Muscle of arm (tissue), 14 donors: ENCODE measurements at places on chromosomes 12 and 14.
A peak's percentile ranks its signal among the peaks of the same experiment; 100 is the strongest.

GRCh38 chr12:16604596-16605252, 1.2 kb downstream of the LMO3 start:
- DNase-seq, result no peak

DNA sequence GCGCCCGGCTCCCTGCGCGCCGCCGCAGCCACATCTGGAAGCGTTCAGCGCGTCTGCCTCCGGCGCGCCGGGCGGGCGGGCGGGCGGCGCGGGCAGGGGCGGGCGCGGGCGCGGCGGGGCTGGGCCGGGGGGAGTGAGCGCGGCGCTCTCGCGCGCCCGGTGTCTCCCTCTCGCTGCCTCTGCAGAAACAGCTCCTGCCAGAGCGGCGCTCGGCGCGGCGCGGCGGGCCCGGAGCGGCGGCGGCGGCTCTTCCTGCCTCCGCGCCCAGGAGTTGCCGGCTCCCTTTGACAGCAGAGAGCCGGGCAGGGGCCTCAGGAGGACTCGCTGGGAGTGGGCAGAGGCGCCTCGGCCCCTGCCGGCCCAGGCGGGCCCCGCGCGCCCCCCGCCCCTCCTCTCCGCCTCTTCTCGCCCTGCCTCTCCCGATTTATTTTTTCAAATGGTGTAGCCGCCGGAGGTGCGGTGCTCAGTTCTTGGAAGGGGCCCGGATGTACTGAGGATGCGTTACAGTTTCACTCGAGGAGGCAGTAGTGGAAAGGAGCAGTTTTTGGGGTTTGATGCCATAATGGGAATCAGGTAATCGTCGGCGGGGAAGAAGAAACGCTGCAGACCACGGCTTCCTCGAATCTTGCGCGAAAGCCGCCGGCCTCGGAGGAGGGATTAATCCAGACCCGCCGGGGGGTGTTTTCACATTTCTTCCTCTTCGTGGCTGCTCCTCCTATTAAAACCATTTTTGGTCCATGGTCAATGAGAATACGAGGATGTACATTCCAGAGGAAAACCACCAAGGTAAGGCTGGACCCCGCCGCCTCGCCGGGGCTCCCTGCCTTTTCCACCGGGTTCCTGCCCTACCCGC, at the start of gene CACNA1C:
TSS of gene CACNA1C (plus strand) at position 162 of the 853 bp plus-strand sequence. CDS start at position 738, 576 bp downstream.
- peak; percentile 53 for DNase-seq

DNA sequence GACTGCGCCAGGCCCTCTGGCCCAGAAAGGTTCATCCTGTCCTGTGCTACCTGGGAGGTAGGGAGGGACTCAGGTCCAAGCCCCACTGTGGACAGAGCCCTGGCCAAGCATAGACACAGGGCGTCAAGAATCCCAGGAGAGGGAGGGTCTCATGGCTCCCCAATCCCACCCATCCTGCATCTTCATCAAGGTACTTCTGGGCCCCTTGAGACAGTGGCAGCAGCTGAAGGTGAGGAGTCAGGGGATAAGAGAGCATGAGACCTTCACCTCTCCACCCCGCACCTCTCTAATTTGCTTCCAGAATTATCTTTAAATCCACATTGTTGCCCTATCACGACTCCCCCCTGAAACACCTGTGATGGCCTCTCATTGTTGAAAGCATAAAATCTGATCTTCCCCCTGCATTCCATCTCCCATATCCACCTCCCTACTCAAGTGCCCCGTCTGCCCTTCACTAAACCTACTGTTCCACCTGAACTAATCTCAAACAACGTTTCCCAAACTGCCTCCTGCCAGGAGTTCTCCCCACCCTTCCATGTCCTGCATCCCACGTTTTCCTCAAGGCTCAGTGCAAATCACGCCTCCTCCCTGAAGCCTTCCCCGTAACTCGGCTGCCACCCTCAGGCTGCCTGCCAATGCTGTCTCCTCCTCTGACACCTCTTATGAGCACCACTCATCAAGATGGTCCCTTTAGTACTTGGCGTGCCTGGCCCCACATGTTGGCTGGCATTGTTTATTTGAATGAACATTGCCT, 27.1 kb downstream of the KRT18 start:
- no peak for DNase-seq

DNA sequence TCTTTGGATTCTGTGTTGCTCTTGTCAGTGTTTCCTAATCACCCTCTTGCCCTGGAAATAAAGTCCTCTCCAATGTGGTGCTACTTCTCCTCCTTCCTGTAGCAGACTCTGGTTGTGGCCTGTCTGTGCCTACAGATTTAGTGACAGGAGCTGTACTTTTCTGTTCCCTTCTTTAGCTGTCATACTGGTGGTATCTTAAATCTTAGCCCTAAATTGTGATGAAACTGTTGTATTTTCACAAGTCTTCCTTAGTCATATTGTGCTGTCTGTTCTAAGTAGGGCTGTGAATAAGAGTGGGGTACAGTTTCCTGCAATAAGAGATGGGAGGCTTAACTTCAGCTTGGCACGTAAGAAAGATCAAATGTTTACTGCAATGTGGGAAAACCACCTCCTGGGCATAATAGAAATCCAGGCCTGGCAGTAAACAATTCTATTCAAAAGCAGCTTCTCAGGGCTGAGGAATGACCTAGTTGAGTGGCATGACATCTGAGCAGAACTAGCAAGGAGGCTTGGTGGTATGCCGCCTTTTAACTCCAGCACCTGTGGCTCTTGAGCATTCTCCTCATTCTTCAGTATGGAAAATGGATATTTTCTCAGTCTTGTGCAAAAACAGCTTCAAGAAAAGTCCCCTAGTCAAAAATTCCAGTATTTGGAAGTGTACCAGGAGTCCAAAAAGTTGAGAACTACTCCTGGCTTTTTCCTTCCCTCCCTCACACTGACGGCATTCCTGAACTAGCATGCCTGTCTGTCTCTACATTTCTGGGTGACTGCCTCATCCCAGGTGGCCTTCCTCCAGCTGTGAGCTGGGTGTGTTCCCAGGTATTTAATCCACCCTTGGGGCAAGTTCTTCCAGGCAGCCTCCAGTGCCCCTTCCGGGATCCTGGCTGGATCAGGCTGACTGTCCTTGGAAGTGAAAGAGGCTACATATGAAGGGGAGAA, 19.5 kb downstream of the ANO6 start:
- DNase-seq, result peak; percentile 47

- DNase-seq, result no peak
These were observed 99.0 kb downstream of the SAMD4A start for GRCh38 chr14:54665946-54666345.

DNA sequence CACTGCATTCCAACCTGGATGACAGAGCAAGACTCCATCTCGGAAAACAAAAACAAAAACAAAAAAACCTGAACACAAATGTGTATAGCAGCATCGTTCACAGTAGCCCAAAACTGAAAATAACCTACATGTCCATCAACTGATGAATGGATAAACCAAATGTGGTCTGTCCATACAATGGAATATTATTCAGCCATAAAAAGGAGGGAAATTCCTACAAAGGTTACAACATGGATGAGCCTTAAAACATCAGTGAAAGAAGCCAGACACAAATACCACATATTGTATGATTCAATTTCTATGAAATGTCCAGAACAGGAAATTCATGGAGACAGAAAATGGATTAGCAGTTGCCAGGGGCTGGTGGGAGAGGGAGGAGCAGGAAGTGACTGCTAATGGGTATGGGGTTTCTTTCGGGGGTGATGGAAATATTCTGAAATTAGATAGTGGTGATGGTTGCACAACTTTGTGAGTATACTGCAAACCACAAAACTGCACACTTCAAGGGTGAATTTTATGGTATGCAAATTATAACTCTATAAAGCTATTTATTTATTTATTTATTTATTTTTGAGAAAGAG, 4.0 kb downstream of the MYL2 start:
- DNase-seq, result no peak

GRCh38 chr14:42224053-42224888, 617.6 kb downstream of the LRFN5 start:
- DNase-seq, result peak; percentile 70

DNA sequence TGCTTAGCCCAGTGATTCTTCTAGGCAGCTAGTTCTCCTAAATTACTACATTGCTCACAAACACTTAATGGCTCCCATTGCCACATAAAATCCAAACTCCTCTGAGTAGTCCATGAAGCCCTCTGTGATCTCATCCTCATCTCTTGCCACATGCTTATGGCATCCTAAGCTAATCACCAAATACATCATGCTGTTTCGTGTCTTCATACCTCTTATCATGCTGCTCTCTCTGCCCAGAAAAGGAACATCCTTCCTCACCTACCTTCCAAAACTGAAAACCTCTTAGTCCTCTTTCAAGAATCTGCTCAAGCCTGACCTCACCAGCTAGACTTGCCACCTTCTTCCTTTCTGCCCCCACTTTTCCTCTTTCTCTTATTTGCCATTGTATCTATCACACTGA, 108.5 kb downstream of the DUSP6 start:
- DNase-seq, result no peak

DNA sequence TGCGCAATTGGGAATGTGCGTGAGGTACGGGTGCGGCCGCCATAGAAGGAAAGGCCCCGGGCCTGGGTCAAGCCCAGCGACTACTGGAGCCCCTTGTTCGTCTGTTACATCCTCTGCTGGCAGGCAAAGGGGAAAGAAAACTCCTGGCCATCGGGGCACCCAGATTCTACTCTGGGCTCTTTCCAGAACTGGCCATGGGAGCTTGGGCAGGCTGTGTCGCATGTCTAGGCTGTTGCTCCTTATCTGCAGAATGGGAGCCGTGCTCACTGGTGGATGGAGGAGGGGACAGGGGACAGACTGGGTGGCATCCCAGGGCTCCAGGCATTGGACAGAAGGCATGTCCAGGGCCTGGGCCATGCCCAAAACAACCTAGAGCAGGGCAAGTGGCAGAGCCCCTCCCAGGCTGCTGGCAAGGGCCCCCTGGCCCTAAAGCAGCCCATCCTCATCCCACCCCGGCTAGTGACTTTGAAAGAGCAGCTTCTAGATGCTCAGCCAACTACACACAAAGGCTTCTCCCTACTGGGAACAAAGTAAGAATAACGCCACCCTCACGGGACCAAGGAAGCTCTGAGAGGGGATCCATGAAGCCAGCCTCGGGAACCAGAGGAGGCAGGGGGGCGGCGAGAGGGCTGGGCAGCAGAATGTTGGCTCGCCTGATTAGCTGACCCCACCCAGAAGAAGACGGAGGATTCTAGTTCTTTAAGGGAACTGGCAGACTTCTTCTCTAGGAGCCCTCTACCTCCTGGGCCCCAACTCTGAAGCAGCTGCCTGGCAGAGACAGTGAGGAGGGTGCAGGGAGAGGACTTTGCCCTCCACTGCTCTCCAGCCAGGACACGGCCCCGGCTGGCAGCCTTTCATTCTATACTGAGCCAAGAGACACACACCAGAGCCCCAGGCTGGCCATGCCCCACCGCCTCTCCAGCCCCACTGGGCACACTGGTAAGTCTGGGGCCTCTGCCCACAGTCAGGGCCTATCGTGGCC, 96.8 kb downstream of the SINHCAF start:
- DNase-seq, result no peak

GRCh38 chr12:47938594-47938993, 24.8 kb upstream of the TMEM106C start:
- DNase-seq, result no peak

DNA sequence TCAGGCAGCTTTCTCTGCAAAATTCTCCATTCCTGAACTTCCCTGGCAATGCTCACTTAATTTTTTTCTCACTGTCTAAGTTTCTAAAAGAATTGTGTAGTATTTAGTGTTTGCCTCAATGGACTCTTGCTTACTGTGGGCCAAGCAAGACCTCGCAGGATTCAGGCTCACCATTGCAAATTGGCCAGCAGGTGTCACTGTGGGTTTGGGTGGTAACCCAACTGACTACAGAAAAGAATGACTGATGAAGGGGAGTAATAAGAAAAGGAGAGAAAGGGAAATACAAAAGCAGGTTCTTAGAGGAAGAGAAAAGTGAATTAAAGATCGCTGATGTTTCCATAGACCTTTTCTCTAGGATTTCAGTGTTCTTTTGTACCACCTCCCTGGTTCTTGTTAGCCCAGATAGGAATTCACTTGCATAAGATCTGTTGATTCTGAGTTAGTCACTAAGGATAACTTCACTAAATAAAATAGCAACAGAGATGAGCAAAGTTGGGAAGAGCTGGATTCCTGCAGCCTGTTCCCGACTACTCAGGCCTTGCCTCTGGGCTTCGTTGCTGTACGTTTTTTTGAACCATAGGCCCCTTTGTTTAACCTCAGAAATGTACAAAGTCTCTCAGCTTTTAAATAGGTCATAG, 386.5 kb upstream of the DDHD1 start:
- DNase-seq, result peak; percentile 91

DNA sequence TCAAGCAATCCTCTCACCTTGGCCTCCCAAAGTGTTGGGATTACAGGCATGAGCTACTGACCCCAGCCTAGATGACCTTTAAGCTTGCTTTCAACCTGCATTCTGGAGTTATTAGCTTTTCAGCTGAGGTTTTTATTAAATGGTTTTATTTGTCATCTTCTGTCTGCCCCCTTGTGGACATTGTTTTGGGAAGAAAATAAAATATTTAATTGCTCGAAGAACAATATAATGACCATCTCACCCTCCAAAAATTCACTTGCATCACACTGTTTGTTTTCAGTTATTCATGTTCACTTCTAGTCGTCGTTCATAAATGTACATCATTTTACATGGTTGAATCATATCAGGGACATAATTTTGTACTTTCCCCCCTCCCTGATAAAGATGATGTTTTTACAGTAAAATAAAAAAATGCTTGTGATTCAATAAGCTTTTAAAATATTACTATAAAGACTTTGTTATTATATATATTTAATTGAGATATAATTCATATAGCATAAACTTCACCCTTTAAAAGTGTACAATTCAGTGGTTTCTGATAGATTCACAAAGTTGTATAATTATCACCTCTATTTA, 10.1 kb upstream of the SPATS2 start:
- DNase-seq, result no peak

DNA sequence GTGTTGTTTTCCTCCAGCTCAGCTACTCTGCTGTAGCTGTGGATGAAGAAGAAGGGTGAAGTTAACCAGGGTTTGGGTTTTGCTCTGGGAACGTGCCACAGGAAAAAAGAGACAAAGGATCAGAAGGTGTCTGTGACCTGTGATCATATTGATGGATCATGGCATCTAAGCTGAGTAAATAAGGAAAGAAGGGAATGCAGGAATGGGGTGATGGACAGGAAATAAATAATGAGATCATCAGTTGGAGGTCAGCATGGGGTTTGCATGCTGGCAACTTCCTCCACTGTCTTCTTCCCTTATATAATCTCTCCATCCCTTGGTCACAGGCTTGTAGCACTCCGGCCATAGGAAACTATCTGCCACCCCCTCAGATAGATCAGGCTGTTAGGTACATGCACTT, 430.3 kb upstream of the PDE3A start:
- DNase-seq, result no peak

DNA sequence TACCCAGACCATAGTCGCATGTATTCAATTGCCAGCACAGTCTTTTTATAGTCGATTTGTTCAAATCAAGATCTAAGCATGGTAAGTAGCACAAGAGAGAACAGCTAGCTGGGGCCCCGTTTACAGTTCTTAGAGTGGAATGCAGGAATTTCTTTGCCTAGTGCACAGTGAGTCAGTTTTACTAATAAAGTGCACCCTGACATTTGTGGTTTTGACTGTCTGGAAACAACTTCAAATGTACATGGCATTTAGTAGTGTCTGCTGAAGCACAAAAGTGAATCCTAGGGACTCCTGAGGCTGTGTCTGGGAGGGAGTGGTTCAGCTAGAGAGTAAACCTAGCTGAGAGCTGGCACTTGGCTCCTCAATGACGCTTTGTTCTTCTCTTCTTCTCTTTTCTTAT, 64.9 kb downstream of the TMX1 start:
- DNase-seq, result no peak

- no peak for DNase-seq
These were observed 355.4 kb upstream of the FAR2 start for GRCh38 chr12:28793581-28794151.
